ENCODE measurements at places on chromosomes 12 and 14.

GRCh38 chr14:100904307-100905087, 975 bp upstream of the RTL1 start:
- DNase-seq, result no peak

- DNase-seq, result no peak
These were observed 50.6 kb downstream of the DRAM1 start for GRCh38 chr12:101927999-101928398.

DNA sequence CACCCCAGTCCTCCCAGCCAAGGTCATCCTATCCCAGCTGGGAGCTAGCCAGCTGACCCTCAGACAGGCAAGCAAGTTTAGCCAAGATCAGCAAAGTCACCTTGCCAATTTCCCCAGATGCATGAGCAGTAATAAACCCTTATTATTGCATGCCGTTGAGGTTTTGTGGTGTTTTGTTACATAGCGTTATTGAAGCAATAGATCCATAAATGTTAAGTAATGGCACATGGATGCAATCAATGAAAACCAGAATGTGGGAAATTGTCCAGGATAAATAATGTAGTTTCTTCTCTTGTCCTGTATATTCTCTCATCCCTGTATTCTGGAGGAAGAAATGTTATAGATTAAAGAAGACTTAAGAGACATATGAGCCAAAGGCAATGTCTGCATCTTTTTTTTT, 18.0 kb upstream of the TMEM260 start:
- no peak for DNase-seq

DNA sequence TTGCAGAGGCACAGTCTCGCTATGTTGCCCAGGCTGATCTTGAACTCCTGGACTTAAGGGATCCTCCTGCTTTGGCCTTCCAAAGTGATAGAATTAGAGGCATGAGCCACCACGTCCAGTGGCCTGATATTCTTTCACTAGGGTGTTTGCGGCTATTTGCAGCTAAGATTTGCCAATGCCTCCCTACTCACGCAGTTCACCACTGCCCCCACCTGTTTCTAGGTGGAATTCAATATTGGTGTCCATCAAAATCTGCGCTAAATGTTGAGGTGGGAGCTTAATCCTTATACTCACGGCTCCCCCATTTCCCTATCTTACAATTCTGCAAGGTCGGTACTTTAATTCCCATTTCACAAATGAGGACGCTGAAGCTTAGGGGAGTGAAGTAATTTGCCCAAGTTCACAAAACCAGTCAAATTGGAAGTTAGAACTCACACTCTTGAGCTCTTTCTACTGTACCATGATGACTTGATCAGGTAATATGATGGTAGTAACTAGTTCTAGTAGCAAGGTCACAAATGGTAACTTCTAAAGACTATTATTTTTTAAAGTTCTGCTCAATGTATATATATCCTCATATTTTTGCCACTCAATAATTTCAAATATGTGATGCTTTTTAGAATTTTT, 22.1 kb upstream of the LRRC9 start:
- no peak for DNase-seq

DNA sequence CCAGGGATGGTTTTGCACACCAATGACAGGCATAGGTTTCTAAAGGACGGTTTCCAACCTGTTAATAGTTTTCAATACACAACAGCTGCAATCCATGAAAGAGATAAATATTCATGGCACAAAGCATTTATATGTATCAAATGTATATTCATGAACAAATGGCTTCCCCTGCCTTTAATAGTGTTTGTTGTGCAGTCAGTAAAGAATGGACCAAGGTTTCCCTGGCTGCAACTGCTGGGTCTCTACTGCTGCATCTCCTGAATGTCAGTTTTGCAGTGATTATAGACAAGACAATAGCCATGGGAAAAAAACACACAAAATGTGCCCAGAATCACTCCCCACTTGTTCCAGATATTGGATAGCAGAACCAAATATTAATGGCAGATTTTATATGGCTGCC, 284.1 kb downstream of the BTG1 start:
- no peak for DNase-seq

- no peak for DNase-seq
These were observed 195.1 kb downstream of the IPO8 start for GRCh38 chr12:30500532-30500931.

DNA sequence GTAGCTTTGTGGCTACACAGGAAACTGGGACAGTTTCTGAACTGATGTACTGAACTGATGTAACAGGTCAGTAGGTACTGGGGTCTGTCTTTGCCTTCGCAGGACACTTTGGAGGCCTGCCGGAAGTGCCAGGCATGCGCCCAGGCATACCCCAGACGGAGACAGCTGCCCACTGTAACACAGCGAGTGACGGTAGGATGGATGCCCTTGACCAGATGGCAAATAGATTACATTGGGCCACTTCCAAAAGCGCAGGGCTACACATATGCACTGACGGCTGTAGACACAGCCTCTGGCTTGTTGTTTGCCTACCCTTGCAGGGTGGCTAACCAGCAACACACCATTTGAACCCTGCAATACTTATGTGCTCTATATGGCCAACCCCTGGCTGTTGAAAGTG, 94.1 kb upstream of the TMPO start:
- no peak for DNase-seq

DNA sequence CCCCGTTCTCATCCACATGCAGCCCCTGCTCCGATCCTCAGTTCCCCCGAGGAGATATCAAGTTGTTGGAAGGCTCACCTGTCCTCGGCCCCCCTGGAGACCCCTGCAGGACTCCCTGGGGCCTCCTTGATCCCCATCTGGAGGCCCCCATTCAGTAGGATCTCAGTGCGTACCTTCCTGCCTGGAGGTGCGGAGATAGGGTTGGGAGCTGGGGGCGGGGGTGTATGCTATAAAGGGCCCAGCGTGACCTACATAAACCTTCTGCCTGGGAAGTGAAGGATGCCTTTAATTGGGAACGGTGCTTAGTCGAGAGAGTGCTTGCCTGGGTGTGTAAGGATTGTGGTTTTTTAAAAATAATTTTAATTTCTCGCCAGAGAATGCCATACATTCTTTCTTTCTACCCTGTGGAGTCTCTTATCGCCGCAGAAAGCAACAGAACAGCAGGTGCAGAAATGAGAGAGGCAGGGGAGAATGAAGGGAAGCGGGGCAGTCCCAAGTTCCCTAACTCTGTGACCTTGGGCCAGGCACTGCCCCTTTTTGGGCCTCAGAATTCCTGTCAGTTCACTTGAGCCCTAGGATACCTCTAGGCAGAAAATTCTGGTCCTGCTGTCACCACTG, 153.7 kb downstream of the TSPAN9 start:
- no peak for DNase-seq

- DNase-seq, result no peak
These were observed 30.1 kb upstream of the RPH3A start for GRCh38 chr12:112761366-112761986.

DNA sequence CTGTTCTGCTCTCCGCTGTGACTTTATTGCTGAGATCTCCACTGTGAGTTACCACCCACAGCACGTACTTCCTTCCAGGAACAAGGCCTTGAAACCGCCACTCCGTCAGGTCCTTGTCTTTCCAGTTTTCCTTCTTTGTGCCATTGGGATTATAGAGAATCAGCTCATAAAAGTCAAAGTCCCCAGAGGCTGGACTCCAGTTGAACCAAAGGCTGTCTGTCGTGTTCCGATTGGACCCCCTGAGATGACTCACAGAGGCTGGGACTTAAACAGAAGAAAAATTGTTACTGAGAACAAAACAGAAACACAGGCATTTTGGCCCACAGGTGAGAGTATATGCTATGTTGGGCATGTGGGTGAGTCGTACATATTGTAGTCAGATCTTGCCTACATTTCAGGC, 76.6 kb downstream of the PTPRB start:
- no peak for DNase-seq

DNA sequence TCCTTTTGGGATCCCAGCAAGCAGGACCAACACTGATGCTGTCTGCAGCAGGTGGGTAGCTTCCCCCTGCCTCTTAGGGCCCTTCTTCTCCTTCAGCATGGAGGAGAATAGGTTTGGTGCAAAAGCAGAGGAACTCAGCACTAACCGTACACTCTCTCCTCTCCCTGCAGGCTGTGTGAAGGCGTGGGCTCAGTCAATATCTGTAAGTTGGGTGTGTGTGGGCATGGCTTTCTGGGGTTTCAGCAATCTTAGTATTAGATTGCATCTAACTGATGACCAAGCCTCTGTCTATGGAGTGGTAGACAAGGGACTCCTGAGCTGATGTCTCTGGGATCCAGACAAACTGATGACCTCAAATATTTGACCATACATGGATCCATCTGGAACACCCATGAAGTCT, 14.3 kb downstream of the KRT85 start:
- no peak for DNase-seq

DNA sequence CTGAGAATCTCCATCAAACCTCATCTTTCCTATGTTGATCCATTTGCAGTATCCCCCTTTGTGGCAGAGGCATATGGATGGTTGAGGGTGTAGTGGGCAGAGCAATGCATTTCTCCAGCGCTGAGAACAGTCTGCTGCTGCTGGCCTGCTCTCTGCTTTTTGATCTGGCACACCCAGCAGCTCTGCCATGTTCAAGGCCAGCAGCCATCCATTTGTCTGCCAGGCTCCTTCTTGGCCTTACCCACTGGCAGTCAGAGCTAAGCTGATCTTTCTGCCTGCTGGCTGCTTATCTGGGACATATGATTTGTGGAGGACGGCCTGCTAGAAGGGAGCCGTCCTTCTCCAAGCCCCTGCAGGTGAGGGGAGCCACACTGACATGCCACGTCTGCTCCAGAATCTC, 17.0 kb downstream of the NPC2 start:
- no peak for DNase-seq

- no peak for DNase-seq
These were observed 1.1 kb downstream of the ARHGAP5 start for GRCh38 chr14:32078023-32078857.

DNA sequence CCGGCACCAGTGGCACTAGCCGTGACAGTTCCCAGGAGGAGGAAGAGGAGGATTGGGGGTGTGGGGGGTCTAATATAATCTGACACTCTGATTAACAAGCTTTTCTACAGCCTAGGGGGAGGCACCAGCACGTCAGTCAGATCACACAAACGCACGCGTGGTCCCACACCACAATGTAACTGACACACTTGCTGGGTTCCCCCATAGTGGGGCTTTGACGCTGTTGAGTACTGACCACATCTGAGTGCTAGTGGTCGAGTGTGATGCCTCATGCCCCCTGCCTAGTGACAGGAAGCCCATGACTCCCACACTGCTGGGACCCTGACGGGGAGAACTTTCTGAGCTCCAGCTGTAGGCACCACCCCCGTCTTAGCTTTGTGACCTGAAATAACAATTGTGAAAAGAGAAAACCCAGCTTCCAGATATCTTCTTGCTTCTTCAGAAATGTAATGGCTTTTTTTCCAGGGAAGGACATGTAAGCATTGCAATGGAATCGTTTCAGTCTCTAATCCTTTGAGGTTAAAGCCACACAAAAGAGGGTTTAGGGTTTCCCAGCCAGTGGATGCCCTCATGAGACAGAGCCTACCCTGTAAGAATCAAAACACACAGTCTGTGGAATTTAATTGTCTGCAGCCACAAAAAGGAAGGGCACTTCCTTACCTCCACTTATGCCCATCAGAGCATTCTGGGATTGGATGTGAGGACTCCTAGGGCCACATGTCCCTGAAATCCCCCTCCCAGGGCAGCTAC, 183.9 kb downstream of the PIWIL1 start:
- DNase-seq, result no peak

- no peak for DNase-seq
These were observed 363.3 kb downstream of the PAWR start for GRCh38 chr12:79327465-79327864.

DNA sequence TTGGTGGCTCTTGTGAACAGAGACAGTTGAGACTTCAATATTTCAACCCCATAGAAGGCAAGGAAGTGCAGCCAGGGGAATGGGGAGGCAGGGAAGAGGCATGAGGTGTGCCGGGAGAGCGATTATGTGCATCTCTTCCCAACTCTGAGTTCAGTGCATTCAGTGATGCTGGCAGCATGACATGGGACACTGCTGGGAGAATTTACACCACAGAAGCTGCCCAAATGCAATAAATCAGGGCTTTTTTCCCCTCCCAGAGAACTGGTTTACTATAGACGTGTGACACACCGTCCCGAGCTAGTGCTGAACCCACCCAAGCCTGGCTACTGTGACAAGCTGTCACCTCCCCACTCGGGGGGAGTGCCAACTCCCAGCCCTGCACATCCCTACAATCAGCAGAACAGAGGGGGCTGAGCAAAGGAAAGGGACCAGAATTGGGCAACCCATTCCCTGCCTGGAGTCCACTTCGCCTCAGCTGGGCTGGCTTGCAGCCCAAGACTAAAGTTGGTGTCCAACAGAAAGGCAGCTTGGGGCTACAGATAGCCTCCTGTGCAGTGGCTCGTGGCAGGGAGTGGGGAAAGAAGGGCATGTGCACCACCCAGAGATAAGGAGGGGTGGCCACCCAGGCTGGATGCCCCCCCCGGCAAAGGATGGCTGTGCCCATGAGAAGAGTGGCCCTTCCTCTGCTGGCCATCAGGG, 16.7 kb downstream of the AHSA1 start:
- no peak for DNase-seq

DNA sequence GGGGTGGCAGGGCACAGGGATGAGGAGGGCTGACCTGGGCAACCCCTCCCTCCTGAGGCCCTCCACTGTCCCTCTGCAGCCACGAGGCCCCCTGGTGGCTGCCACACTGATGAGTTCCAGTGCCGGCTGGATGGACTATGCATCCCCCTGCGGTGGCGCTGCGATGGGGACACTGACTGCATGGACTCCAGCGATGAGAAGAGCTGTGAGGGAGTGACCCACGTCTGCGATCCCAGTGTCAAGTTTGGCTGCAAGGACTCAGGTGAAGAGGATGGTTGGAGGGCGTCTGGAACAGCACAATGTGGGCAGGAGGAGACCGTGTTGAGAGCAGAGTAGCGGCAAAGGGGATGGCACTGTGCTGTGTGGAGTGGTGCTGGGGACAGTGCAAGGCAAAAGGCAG, 25.7 kb upstream of the LRP1-AS start:
- no peak for DNase-seq

All from effector memory CD4-positive, alpha-beta T cell (primary cell).